ENCODE measurements at places on chromosomes 1 and 21.

- no peak for DNase-seq
Measured at GRCh38 chr1:226369110-226369509, 38.8 kb downstream of the PARP1 start.

DNA sequence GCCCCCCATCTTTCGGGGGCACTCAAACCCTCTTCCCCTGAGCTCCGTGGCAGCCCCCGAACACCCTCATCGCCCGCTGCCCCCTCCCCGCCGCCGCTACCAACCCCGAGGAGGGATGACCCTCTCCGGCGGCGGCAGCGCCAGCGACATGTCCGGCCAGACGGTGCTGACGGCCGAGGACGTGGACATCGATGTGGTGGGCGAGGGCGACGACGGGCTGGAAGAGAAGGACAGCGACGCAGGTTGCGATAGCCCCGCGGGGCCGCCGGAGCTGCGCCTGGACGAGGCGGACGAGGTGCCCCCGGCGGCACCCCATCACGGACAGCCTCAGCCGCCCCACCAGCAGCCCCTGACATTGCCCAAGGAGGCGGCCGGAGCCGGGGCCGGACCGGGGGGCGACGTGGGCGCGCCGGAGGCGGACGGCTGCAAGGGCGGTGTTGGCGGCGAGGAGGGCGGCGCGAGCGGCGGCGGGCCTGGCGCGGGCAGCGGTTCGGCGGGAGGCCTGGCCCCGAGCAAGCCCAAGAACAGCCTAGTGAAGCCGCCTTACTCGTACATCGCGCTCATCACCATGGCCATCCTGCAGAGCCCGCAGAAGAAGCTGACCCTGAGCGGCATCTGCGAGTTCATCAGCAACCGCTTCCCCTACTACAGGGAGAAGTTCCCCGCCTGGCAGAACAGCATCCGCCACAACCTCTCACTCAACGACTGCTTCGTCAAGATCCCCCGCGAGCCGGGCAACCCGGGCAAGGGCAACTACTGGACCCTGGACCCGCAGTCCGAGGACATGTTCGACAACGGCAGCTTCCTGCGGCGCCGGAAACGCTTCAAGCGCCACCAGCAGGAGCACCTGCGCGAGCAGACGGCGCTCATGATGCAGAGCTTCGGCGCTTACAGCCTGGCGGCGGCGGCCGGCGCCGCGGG is 837 bp downstream of the FOXD3 start:
- DNase-seq, result peak; percentile 59

DNA sequence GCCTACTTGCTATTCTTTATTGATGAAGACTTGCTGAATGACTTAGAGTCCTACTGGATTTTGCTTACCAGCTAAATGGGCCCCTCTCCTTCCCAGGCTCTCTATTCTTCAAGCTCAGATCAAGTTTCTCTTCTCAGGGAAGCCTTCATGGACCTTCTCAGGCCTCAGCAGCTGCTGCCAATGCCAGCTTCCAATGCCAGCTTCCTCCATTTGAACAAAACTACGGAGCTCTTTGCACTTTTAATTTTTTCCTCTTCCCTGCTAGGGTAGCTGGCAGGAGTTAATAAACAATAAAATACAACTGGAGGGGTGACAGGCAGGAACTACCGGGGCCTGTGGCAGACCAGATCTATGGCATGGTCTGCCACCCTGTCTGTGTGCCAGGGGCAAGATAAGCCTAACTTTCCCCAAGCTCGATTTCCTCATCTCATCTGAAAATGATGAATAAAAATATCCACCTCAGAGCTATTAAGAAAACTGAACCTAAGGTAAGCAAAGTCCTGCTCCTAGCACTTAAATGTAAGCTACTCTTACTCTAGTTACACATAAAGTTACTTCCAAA is 995 bp upstream of the IPO13 start:
- no peak for DNase-seq

GRCh38 chr1:64624808-64625207 is 120.1 kb upstream of the RAVER2 start:
- DNase-seq, result no peak

Measured in NCI-H187 (cell line).